CD4-positive, alpha-beta T cell treated with Interleukin-15 for 1 hour (primary cell): ENCODE measurements at places on chromosomes 1 and 21.
A peak's percentile ranks its signal among the peaks of the same experiment; 100 is the strongest.

GRCh38 chr1:157971769-157972168 lies 21.7 kb upstream of the KIRREL1 start:
- no peak for DNase-seq

DNA sequence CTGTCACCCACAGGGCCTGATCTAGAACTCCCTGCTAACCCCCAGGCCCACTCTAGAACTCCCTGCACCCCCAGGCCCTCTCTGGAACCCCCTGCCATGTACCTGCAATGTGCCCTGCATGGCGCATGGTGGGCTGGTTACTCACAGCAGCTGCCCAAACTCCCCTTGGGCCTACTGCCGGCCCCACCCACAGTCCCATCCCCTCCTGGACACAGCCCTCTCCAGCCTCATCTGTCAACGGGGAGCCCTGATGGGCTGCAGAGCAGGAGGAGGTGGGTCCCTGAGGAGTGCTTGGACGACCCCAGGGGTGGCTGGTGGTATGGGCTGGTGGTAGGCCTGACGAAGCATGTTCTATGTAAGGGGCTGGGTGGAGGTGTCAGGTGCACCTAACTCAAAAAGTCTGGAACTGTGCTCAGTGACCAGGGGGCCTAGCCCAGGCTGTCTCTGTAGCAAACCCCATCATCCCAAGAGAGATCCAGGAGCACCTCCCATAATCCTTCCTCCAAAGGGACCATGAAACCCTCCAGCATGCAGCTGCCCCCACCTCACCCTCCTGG lies 19.0 kb upstream of the PRSS38 start:
- DNase-seq = no peak

GRCh38 chr1:201675143-201675542 lies 136.2 kb downstream of the NAV1 start:
- no peak for DNase-seq

DNA sequence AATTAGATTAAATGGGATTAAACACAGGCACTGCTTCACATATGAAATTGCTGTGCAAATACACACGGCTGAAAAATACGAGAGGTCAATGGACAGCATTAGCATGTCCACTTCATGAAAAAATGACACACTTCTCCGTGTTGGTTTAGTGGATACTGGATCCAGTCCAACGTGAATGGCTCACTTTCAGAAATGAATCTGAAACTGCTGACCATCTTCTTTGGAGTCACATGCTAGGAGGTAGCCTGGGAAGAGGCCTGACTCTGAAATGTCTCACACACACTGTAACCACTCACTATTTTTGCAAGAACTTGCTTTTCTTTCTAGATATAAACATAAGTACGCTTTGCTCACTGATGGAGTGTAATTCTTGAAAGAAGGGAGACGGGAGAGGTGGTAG lies 127.3 kb downstream of the HLCS start:
- DNase-seq = no peak

DNA sequence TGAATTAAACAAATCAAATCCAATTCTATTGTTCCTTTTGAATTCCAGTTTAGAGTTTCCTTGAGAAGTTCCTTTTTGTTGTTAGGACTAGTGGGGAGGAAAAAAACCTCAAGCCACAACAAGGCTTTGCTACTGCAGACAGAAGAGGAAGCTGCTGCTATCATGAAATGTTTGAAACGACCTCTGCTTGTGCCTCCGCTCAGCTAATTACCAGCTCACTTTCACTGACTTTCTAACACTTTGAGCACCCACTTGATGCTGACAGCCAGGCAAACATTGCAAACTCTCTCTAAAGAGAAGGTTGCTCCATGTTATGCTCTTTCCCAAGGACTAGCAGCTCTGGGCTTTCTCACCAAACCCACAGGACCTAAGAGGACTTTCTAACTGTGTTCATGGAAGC lies 203.9 kb upstream of the PROX1 start:
- DNase-seq = no peak

GRCh38 chr1:238658763-238659162 lies 727.6 kb upstream of the CHRM3 start:
- no peak for DNase-seq

DNA sequence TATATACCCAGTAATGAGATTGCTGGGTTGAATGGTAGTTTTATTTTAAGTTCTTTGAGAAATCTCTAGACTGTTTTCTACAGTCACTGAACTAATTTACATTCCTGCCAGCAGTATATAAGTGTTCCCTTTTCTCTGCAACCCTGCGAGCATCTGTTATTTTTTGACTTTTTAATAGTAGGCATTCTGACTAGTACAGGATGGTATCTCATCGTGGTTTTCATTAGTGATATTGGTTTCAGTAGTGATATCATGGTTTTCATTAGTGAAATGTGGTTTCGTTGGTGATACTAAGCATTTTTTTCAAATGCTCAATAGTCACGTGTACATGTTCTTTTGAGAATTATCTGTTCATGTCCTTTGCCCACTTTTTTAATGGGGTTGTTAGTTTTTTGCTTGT lies 316.8 kb downstream of the PTBP2 start:
- no peak for DNase-seq

- DNase-seq = peak; percentile 37
These were observed 25.8 kb downstream of the SSBP3 start for GRCh38 chr1:54380290-54380882.

DNA sequence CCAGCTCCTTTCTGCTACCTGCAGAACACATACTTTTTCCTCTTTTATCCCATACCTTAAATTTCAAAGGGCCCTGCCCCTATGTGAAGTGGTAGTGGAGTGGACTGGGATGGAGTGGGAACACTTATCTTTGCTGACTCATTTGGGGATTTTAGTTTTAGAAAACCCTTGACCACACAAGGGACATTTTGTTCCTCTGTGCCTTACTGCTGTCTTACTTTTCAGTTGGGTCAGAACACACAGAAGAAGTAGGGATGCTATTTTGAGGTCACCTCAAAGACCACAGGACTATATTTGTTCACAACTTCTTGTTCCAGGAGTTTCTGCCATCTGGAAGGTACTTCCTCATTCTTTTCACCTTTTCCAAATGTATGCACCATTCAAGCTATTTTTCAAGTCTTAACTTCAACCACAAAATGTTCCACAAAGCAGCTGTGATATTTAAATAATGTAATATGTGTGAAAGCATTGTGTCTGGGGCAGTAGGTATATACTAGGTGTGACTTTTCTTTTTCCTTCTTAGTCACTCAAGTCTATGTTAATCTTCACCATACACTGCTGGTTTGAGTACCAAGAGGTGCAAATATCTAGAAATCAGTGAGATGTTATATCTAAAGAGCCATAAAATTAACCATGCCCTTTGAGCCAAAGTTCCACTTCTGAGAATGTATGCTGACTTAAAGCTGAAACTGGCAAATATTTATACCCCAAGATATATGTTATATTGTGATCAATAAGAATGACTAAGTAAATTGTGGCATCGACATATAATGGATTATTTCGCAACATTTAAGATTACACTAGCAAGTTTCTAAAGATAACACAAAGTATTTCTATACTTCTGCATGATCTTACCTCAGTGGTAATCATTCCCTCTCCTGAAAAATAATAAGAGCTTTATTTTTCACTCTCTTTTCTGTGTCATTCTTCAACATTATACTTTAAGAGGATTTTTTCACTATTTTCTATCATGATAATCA lies 308.5 kb downstream of the MRPL39 start:
- DNase-seq = no peak

DNA sequence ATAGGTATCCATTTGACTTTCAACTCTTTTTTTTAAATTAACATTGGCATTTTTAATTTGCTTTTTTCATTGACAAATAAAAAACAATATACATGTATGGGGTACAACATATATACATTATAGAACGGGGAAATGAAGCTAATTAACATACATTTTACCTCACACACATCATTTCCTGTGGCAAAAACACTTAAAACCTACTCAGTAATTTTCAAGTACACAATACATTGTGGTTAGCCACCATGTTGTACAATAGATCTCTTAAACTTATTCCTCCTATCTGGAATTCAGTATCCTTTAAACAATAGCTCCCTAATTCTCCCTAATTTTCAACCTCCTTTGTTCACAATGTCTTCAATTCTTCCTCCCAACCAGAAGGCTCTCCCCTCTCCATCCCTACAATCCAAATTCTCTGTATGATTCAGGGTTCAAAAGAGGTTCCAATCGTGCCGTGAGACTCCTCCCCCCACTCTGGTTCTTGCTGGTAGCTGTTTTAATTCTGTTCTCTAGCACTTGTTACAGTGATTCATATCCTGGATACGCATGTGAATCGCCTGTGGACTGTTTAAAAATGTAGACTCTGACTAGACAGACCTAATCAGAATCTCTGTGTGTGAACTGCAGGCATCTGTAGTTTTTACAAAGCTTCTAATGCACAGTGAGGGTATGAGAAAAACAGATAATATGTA lies 87.6 kb upstream of the DUSP10 start:
- DNase-seq = peak; percentile 34

- no peak for DNase-seq
These were observed 16.1 kb upstream of the ACTL8 start for GRCh38 chr1:17739050-17739449.
